ENCODE measurements at places on chromosomes 6 and 20.

- H3K27ac ChIP-seq, result no peak overlapping the region
- no peaks in the 10 kb centered on the region for H3K4me1 ChIP-seq
- H3K27me3 ChIP-seq, result no peaks in the 10 kb centered on the region
- no peak for DNase-seq
Observed at GRCh38 chr6:144896871-144897270, 611.7 kb downstream of the UTRN start.

DNA sequence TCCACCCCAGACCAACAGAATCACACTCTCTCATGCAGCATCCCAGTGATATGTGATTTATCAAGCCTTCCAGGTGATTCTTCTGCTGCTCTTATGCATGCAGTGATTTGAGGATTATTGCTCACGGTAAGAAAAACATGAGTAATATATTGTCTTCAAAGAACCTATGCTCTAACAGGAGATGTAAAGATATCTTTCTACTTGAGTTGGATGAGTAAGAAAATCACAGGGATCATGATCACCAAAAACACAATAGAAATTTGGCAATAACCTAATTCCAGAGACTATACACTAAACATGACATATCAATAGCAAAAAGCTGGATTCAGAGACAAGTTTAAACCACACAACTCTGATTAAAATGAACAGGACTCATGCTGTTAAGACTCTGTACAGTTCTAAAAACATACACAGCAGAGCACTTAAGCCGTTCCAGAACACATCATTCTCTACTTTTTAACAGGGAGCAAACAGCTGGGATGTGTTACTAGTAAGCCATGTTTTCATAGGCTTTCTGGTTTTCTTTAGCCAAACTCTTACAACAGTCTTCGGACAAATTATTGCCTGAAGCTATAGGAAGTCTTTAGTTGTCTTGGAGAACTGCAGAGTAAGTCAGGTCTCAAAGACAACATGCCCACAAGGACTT lies 568.6 kb downstream of the HAO1 start:
- no peak for DNase-seq
- no peaks in the 10 kb centered on the region for H3K36me3 ChIP-seq
- H3K4me3 ChIP-seq, result no peak overlapping the region
- H3K27me3 ChIP-seq, result no peaks in the 10 kb centered on the region
- H3K4me1 ChIP-seq, result no peaks in the 10 kb centered on the region

DNA sequence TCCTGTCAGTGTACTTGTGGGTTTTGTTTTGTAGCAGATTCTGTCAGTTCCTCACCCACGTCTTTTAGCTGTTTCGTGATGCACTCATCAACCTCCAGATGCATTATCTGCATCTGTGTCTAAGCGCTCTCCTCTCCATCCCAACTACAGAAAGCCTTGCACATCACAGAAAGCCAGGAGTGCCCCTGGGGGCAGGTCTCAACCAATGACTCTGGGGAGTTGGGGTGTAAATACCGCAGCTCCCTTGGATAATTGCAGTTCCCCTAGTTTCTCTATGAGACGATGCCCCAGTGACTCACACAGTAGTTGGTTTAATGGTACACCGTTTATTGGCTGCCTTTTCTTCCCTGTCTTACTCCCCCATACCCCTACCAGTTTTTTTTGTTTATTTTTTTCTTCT lies 158.1 kb downstream of the SOX4 start:
- no peaks in the 10 kb centered on the region for H3K36me3 ChIP-seq
- no peaks in the 10 kb centered on the region for H3K27me3 ChIP-seq
- H3K4me3 ChIP-seq, result no peak overlapping the region
- H3K27ac ChIP-seq, result no peak overlapping the region

- H3K36me3 ChIP-seq, result peaks cover 10% of the 10 kb centered on the region
- no peaks in the 10 kb centered on the region for H3K27me3 ChIP-seq
- no peaks in the 10 kb centered on the region for H3K4me1 ChIP-seq
- DNase-seq, result no peak
Observed at GRCh38 chr6:15483060-15483459, 179.8 kb downstream of the DTNBP1 start.

DNA sequence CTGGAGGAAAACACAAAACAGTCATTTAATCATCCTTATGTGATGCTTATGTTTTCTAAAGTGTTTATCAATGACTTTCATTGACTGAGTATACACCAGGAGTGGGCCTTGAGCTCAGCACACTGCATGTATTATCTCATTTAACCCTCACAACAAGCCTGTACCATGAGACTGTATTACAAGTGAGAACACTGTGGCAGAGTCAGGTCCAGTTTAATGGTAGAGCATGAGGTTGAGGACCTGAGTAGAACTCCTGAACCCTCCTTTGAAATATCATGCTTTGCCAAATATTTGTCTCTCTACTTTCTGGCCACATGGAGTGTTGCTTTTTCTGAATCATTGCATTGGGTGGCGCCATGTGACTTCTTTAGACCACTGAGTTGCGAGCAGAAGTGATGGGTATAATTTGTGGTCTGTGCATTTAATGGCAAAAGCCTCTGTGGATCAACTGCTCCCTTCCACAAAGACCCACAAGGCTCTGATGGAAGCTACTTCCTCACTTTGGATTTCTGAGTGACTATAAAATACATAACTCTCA lies 65.0 kb upstream of the SIRPG start:
- no peaks in the 10 kb centered on the region for H3K27me3 ChIP-seq
- no peak overlapping the region for H3K27ac ChIP-seq
- no peak overlapping the region for H3K4me3 ChIP-seq
- no peaks in the 10 kb centered on the region for H3K4me1 ChIP-seq

GRCh38 chr6:134247844-134248580 lies 69.9 kb downstream of the SGK1 start:
- no peak for DNase-seq
- H3K4me1 ChIP-seq, result peaks cover 47% of the 10 kb centered on the region
- peak overlapping the region; percentile 72 for H3K27ac ChIP-seq
- H3K27me3 ChIP-seq, result no peaks in the 10 kb centered on the region
- peak overlapping the region; percentile 6 for H3K4me3 ChIP-seq
- H3K36me3 ChIP-seq, result no peaks in the 10 kb centered on the region

DNA sequence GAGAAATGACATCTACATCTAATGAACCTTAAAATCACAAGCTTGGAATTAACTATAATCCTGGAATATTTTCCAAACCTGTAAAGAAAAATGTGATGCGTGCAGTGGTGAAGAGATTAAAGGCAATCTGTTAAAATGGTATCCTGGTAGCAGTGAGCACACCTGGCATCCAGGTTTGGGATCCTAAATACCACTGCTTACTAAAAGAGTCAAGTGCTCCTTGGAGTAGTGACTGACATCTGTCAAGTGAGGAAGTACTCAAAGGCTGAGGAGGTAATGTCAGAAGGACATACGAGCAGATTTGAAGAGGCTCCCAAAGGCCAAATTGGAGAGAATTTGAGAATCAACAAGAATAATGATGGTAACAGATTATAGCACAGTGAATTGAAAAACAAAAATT lies 32.8 kb downstream of the PCMT1 start:
- H3K27me3 ChIP-seq, result no peaks in the 10 kb centered on the region
- H3K27ac ChIP-seq, result no peak overlapping the region
- H3K36me3 ChIP-seq, result peaks cover 37% of the 10 kb centered on the region
- no peaks in the 10 kb centered on the region for H3K4me1 ChIP-seq
- no peak overlapping the region for H3K4me3 ChIP-seq

DNA sequence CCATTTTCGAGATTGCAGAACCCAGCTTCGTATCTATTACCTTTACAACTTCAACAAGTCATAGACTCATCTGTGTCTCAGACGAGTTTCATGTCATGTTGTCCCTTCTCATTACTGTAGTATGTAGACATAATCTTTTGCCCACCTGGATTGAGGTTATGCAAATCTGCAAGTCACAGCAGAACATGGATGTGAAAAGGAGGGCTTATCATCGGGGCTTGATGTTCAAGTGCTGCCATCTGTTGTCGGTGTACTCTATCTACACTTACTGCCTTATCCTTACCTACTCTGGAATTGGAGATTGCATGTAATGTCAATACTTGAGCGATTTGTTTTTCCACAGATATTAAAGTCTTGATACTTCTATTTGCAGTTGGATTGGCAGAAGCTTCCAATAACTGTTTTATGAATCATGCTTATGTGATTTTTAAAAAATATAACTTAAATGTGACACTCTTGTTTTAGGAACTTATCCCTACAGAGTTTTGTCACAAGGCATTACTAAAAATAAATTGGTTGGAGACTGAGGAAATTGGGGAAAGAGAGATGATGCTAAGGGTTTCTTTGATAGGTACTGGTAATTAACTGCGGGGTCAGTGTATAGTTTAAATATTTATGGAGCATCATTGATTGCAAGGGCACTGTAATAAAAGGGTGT lies 3.0 kb upstream of the GOPC start:
- peaks cover 7% of the 10 kb centered on the region for H3K4me1 ChIP-seq
- no peak overlapping the region for H3K4me3 ChIP-seq
- peaks cover 4% of the 10 kb centered on the region for H3K27me3 ChIP-seq
- H3K27ac ChIP-seq, result no peak overlapping the region
- DNase-seq, result peak; percentile 15

DNA sequence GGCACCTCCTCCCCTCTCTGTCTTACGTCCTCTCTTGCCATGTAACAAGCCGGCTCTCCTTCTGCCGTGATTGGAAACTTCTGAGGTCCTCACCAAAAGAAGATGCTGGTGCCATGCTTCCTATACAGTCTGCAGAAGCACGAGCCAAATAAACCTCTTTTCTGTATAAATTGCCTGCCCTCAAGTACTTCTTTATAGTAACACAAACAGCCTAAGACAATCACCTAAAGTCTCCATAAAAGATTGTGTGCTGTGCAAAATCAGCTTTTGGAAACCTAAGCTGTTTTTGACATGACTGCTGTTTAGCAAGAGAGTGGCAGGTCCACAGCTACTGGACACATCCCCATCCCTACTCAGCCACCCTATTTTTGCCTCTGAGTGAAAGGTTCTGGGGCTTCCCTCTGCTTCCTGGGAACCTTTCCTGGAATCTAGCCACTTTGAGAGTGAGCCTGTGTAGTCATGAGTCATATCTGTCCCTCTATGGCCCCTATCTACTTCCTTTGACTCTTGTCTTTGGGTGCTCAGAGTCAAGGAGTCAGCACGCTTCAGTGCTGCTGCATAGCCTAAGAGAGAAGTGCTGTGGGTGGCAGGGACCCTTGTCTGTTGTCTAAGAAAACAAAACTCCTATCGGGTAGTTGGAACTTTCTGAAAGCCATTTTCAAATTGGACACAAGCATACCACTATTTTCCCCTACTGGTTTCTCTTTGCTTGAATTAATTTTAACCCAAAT lies 110.0 kb downstream of the PPP1R14C start:
- H3K27ac ChIP-seq, result no peak overlapping the region
- H3K27me3 ChIP-seq, result peaks cover 3% of the 10 kb centered on the region
- no peaks in the 10 kb centered on the region for H3K4me1 ChIP-seq
- DNase-seq, result no peak
- no peaks in the 10 kb centered on the region for H3K36me3 ChIP-seq

GRCh38 chr6:26431258-26432172 lies 8.8 kb upstream of the BTN3A3 start:
- DNase-seq, result no peak
- H3K36me3 ChIP-seq, result no peaks in the 10 kb centered on the region
- no peaks in the 10 kb centered on the region for H3K4me1 ChIP-seq
- no peak overlapping the region for H3K27ac ChIP-seq

DNA sequence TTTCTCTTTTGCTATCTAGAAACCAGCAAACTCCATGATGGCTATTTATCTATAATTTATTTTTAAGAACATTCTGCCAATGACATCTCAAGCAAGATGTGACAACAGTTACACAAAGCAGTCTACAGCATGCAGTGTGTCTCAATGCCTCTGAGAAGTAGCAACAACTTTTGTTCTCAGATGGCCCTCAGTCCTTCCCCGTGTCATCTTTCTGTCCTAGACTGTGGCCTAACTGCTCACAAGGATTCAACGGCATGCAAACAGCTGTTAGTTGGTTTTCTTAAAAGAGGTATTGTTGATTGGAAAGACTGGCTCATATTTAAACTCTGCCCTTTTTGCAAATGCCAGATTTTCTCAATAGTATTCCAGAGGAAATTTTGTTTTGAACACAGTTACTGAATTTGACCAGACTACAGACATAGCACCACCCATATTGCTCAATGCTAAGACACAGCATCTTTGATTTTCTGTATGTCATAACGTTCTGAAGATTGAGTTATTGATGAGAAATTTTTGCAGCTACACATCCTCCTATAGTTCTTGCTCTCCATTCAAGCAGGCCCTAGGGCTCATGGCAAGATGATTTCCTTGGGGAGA lies 26.1 kb upstream of the F13A1 start:
- H3K4me3 ChIP-seq, result no peak overlapping the region
- no peaks in the 10 kb centered on the region for H3K36me3 ChIP-seq
- H3K4me1 ChIP-seq, result no peaks in the 10 kb centered on the region
- no peak for DNase-seq

- no peaks in the 10 kb centered on the region for H3K27me3 ChIP-seq
- DNase-seq, result no peak
- no peaks in the 10 kb centered on the region for H3K4me1 ChIP-seq
Observed at GRCh38 chr20:39853636-39854035, 835.4 kb downstream of the MAFB start.

DNA sequence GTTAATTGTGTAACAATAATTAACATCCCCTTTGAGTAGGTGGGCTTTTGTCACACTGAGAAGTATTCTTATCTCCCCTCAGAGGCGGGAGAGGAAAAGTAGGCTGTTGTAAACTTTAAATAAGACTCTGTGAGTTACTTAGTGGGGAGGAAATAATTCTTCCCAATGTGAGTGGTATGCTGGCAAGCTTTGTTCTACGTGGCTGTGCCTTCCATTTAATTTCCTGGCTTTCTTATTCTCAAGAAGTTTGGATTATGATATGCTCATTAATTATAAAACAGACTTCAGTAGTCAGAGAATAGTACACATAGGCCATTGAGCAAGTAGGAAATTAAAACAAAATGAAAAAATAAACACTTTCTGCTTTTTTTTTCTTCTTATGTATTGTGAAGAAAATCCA lies 19.1 kb downstream of the ADGRB3 start:
- H3K27me3 ChIP-seq, result no peaks in the 10 kb centered on the region
- no peaks in the 10 kb centered on the region for H3K36me3 ChIP-seq
- no peak overlapping the region for H3K27ac ChIP-seq
- DNase-seq, result no peak

GRCh38 chr6:160427312-160428068 lies 79.3 kb downstream of the SLC22A3 start:
- H3K36me3 ChIP-seq, result no peaks in the 10 kb centered on the region
- H3K27me3 ChIP-seq, result peaks cover 7% of the 10 kb centered on the region
- no peak overlapping the region for H3K4me3 ChIP-seq
- DNase-seq, result no peak

GRCh38 chr6:39189131-39189530 lies 40.1 kb downstream of the KCNK5 start:
- no peak overlapping the region for H3K4me3 ChIP-seq
- peaks cover 7% of the 10 kb centered on the region for H3K4me1 ChIP-seq
- no peak for DNase-seq
- H3K27me3 ChIP-seq, result no peaks in the 10 kb centered on the region

GRCh38 chr20:9453201-9453600 lies 61.2 kb upstream of the LAMP5 start:
- H3K27ac ChIP-seq, result no peak overlapping the region
- no peak for DNase-seq
- H3K4me1 ChIP-seq, result no peaks in the 10 kb centered on the region

- H3K36me3 ChIP-seq, result no peaks in the 10 kb centered on the region
- no peak overlapping the region for H3K27ac ChIP-seq
- no peaks in the 10 kb centered on the region for H3K27me3 ChIP-seq
Observed at GRCh38 chr20:39890697-39891096, 798.3 kb downstream of the MAFB start.
